ENCODE measurements at places on chromosomes 5 and 9.

DNA sequence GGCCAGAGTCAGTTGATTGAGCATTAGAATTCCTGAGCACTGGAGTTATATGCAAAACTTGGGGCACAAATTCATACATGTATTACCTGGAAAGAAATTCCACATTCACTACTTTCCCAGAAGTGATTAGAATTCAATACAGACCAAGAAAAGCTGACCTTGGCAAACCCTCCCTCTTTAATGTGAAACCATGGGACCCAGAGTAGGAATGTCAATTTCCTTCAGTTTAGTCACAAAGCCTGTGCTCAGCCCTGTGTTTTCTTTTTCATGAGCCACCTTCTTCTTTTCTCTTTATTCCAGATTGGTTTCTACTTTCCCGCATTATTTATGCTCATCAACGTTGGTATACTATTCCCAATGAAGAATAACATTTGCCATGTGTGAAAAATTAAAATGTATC, 420.2 kb downstream of the CDH12 start:
- H3K4me3 ChIP-seq = no peak overlapping the region
- DNase-seq = no peak
- H3K27ac ChIP-seq = no peak overlapping the region
- no peaks in the 10 kb centered on the region for H3K4me1 ChIP-seq

GRCh38 chr5:124102486-124102885, 590.5 kb downstream of the CSNK1G3 start:
- H3K4me1 ChIP-seq = no peaks in the 10 kb centered on the region
- no peaks in the 10 kb centered on the region for H3K36me3 ChIP-seq
- DNase-seq = no peak
- H3K27ac ChIP-seq = no peak overlapping the region
- no peaks in the 10 kb centered on the region for H3K27me3 ChIP-seq

DNA sequence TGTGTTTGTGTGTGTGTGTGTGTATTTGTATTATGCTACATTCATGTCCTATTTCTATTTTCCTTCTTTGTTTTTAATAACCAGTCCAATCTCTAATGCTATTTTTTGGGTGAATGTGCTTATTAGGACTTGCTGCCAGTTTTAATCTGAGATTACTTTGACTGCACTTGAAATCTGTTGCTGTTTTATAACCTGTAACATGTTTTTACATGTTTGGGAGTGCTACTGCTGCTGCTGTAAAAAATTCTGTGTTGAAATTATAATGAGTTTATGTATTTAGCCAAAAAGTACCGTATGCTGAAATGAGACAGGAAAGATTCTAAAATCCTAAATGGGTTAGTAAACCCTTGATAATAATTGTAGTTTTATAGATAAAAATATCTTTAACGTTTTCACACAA, 104.7 kb upstream of the SSBP2 start:
- H3K27me3 ChIP-seq = no peaks in the 10 kb centered on the region
- peaks cover 57% of the 10 kb centered on the region for H3K4me1 ChIP-seq
- H3K36me3 ChIP-seq = no peaks in the 10 kb centered on the region
- no peak for DNase-seq

DNA sequence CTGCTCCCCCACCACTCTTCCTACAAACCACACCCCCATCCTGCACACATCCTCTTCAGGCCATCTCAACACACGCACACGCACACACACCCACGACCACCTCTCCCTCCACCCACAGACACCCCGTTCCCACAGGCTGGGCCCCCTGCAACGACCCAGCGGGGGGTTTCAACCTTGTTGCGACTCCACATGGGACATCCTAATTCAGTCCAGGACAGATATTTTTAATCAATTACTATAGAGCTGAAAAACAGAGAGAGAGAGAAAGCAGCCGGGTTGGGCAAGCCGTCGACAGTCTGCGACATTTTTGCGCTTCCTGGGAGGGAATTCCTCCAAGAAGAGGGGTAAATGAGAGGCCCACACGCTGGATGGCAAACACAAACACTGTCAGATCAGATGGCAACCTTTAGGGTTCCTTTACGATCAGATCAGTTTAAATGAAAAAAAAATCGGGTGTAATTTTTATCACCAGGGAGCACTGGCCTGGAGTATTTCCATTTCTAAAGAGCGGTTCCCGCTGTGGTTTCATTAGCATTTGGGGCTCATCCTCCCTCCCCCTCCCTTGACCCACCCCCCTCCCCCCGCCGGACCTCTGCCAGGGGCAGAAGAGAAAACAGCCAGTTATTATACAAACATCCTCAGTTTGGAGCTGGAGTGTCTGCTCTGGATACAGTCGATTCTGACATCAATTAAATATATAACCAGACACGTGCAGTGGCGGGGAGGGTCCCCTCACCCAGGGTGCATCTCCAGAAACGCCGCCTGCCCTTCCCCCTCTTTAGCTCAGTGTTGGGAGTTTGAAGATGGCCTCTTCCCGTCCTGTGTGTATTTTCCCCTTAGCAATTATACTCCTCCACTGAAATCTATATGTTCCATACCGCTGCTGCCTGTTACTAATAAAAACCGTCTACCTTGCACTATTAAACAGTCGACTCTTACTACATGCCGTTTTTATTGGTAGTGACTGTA, 2.3 kb upstream of the IRX2 start:
- H3K27ac ChIP-seq = no peak overlapping the region
- no peaks in the 10 kb centered on the region for H3K36me3 ChIP-seq
- peak overlapping the region; percentile 68 for H3K4me3 ChIP-seq
- peak; percentile 59 for DNase-seq

DNA sequence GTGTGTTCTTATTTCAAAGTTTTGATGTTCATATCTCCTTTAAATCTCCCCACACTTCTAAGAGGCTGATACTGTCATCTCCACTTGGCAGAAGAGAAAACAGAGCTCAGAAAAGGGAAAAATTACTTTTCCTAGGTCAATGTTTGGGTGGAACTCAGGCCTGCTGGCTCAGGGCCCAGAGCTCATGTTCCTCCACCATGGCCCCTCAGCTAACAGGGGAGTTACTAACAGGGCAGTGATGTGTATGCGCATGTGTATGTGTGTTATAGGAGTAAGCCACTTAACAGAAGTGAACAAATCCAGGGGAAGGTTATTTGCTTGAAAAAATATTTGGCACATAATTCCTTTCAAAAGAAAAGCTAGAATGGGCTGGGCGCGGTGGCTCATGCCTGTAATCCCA, 2.5 kb downstream of the C1QTNF2 start:
- H3K4me3 ChIP-seq = no peak overlapping the region
- DNase-seq = no peak
- peaks cover 12% of the 10 kb centered on the region for H3K4me1 ChIP-seq
- H3K36me3 ChIP-seq = no peaks in the 10 kb centered on the region

DNA sequence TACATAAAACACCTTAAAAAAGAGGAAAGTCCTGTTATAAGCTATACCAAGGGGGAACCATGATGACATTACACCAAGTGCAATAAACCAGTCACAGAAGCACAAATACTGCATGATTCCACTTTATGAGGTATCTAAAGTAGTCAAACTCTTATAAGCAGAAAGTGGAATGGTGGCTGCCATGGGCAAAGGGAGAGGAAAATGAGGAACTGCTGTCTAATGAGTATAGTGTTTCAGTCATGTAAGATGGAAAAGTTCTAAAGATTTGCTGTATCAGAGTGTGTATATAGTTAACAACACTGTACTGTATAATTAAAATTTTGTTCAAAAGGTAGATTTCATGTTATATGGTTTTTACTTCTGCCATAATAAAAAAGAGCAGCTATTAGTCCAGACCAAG, 34.6 kb upstream of the NR5A1 start:
- peaks cover 12% of the 10 kb centered on the region for H3K36me3 ChIP-seq
- H3K27me3 ChIP-seq = no peaks in the 10 kb centered on the region
- no peaks in the 10 kb centered on the region for H3K4me1 ChIP-seq
- H3K4me3 ChIP-seq = no peak overlapping the region

- peak; percentile 79 for DNase-seq
- no peaks in the 10 kb centered on the region for H3K4me1 ChIP-seq
- no peak overlapping the region for H3K27ac ChIP-seq
- H3K27me3 ChIP-seq = no peaks in the 10 kb centered on the region
- no peaks in the 10 kb centered on the region for H3K36me3 ChIP-seq
- no peak overlapping the region for H3K4me3 ChIP-seq
These were observed 10.5 kb downstream of the RPS14 start for GRCh38 chr5:150438873-150439546.

- H3K4me1 ChIP-seq = peaks cover under 1% of the 10 kb centered on the region
- H3K36me3 ChIP-seq = no peaks in the 10 kb centered on the region
- DNase-seq = no peak
- no peak overlapping the region for H3K27ac ChIP-seq
- H3K4me3 ChIP-seq = no peak overlapping the region
- no peaks in the 10 kb centered on the region for H3K27me3 ChIP-seq
These were observed 110.7 kb downstream of the FEM1C start for GRCh38 chr5:115433918-115434317.

- no peaks in the 10 kb centered on the region for H3K36me3 ChIP-seq
- no peak overlapping the region for H3K4me3 ChIP-seq
- no peak overlapping the region for H3K27ac ChIP-seq
- no peak for DNase-seq
- no peaks in the 10 kb centered on the region for H3K4me1 ChIP-seq
These were observed 179.7 kb downstream of the TSSK1B start for GRCh38 chr5:113255105-113255504.

DNA sequence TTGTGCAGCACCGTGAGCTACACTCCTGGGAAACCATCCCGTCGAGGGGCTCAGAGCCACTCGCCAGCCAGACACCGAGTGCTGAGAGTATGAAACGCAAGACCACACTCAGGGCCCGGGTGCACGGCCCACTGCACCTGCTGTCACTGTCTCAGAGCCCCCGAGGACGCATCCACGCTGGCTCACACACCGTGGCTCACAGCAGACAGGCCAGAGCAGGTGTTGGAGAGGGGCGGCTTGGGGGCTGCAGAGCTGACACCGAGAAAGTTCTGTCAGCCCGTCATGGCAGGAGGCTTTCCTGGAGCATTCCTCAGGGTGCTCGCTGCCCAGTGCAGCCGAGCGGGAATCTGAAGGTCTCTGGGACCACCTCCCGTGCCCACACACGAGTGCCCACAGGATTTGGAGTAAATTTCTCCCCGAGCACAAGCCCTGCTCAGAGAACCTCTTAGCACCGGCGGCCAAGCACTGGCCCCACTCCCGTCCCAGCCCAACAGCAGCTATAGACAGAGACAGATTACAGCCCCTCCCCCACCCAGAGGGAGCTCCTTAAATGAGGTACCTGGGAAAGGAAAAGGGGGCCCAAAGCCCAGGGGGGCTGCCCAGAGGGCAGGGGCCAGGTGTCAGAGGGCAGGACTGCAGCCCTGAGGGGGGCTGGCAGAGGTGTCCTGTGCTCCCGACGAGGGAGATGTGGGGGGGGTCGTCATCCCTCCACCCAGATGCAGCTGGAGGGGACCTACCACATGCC, 56.0 kb upstream of the SARDH start:
- no peak overlapping the region for H3K4me3 ChIP-seq
- H3K27me3 ChIP-seq = no peaks in the 10 kb centered on the region
- H3K27ac ChIP-seq = no peak overlapping the region
- H3K4me1 ChIP-seq = peaks cover 5% of the 10 kb centered on the region
- no peaks in the 10 kb centered on the region for H3K36me3 ChIP-seq

DNA sequence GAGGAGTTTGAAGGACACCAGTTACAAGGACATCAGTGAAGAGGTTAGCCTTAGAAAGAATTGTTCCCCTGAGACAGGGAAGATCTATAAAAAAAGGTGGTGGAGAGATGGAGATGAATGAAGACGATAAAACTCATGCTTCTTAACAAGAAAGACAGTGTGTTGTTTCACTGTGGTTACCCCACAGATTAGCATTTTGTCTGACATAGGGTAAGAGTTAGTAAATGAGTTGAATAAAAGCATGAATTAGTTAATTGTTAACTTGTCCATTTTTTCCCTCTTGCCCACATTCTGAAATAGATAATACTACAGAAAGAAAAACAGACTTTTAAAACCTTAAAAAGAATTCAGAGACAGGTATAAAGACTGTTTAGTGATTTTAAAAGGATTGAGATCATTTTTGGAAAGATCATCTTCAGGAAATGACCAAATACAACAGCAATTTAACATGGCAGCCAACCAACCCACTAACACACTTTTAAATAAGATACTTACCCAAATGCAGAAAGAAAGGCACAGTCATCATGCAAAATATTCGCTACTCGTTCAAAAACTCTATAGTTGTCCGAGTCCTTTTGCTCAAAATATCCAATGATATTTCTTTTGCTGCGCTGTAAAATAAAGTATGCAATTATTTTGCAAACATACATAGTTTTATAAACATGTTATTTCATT, 78.5 kb downstream of the ERP44 start:
- no peak overlapping the region for H3K27ac ChIP-seq
- no peaks in the 10 kb centered on the region for H3K4me1 ChIP-seq
- H3K27me3 ChIP-seq = no peaks in the 10 kb centered on the region
- no peak for DNase-seq
- H3K36me3 ChIP-seq = no peaks in the 10 kb centered on the region
- H3K4me3 ChIP-seq = no peak overlapping the region

GRCh38 chr9:29613773-29614172, 2040.5 kb upstream of the C9orf72 start:
- no peak overlapping the region for H3K27ac ChIP-seq
- DNase-seq = no peak
- H3K36me3 ChIP-seq = no peaks in the 10 kb centered on the region

Measured in neural progenitor cell (in vitro differentiated cells).